ENCODE measurements at places on chromosomes 13 and 19.
A peak's percentile ranks its signal among the peaks of the same experiment; 100 is the strongest.

- DNase-seq, result no peak
Measured at GRCh38 chr19:46764817-46765291, 18.6 kb upstream of the STRN4 start.

- no peak for DNase-seq
Measured at GRCh38 chr13:37878921-37879320, 9.3 kb upstream of the TRPC4 start.

DNA sequence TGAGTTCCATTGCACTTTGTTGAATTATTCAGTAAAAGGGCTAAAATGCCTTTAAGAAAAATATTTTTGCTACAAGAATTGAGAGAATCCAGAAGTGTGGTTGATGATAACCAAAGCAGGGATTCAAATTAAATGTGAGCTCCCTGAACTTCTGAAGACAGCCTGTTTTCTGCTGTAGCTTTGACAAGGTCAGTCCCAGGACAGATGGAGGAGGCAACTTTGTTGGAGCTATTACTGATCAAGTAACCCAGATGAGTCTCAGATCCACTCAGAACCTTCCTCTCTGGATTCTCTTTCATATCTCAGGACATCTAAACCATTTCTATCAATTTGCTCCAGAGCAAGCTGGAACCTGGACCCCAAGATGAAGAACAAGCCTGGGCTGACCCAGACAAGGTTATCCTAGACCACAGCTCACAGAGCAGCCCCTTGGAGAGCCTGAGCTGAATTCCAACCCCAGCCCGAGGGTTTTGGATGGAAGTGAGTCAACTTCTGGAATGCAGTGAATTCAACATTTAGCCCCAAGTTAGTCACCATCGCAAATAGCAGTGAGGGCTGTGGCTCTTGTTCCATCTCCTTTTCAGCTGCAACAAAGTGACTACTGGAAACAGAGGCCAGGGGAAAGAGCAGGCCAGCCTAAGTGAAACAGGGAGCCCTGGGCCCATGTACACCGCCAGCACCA lies 137.8 kb upstream of the TSC22D1 start:
- no peak for DNase-seq

DNA sequence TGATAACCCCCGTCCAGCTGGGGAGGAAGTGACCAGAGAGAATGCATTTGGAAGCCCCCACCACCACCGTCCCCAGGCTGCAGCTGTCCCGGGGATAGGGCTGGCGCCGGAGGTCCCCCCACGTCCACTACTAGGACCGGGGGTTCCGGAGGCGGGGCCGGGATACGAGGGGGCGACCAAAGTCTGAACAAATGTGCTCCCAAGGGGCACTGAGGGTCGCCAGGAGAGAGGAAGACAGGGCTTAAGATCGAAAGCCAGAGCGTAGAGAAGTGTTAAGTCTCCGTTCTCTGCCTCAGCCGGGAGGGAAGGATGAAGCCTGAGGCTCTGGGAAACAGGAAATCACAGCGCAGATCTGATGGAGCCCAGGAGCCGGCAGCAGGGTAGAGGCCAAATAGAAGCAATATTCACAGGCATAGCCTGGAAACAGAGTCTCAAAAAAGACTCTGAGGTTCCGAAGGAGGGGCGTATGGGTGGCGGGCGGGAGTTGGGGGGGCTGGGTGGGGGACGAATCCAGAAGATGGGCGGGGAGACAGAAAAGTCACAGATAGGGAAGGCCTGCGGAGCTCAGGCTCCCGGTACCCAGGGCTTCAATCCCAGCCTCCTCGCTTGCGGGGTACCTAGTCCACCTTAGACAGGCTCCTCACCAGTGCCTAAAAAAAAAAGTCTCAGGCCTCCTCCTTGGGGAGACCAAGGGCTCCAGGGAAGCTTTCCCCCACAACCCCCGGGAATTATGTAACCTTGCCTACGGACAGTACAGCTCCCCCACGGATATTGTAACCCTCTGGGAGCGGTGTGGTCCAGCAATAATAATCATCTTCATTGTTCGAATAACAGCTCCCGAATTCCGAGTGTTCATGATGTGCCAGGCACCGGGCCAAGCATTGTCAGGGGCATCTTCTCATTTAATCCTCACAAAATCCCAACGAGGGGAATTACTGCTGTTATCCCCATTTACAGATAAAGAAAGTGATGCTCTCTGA lies 1.1 kb upstream of the ERF start:
- DNase-seq, result peak; percentile 33

DNA sequence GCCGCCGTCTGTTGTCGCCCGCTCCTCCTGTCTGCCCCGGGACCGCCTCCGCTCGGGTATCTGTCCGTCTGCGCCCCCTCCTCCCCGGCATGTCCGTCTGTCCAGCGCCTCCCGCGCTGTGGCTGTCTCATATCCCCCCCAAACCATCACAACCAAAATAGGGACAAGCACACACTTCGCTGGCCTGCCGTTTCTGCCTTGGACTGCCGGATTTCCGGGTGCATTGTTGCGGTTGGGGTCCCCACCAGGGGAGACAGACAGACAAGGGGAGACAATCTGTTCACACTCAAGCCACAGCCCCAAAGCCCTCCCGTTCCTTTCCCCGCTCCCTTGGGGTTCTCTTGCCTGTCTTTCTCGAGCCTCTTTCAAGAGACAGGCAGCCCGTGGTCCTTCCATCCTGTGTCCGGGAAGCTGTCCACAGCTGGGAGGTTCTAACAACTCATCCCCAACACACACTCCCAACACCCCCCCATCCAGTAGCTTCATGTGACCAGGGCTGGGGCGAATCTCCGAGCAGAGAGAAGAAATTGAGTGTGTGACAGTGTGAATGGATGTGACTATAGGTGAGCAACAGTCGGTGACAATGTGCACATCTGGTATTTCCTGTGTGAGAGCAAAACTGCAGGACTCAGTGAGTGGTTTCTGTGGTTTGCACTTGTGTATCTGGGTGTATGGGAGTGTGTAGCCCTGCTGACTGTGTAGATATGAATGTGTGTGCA lies 16.5 kb upstream of the FOSB start:
- no peak for DNase-seq

GRCh38 chr13:98216135-98216565 lies 39.1 kb upstream of the RNF113B start:
- DNase-seq, result no peak

- no peak for DNase-seq
Measured at GRCh38 chr13:112956571-112957294, 12.3 kb upstream of the MCF2L start.

DNA sequence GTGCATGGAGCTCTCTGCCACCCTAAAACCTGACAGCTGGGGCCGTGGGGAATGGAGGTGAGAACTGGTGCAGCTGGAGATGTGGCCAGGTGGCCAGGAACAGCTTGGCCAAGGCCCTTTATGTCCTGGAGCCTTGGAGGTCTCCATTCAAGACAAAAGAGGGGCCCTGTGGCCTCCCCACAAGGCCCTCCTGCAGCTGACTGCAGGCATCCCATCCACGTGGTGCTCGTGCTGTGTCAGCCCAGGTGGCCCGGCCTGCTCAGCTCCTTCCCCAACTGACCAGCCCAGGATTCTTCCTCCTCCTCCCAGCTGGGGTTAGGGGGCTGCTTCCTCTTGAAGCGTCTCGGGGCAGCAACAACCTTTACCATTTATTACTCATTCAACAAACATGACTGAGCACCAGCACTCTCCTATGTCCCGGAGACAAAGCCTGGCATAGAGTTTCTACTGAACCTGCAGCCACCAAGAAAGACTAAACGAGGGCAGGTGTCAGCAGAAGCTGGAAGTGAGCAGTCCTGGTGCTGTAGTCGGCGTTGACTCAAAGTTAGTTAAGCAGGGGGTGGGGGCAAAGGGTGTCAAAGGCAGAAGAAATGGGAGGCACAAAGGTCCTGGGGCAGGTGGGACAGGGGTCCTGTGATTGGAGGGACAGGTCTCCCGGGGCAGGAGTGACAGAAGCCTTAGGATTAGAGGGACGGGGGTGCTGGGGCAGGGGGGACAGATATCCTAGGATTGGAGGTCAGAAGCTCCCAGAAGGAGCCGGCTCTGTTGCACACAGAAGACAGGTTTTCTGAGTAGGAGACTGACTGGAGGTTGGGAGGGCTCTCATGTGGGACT lies 23.3 kb upstream of the C13orf46 start:
- no peak for DNase-seq

- no peak for DNase-seq
Measured at GRCh38 chr13:24217601-24218281, 57.2 kb downstream of the SPATA13 start.

- DNase-seq, result no peak
Measured at GRCh38 chr19:8477889-8478288, 24.6 kb downstream of the PRAM1 start.

DNA sequence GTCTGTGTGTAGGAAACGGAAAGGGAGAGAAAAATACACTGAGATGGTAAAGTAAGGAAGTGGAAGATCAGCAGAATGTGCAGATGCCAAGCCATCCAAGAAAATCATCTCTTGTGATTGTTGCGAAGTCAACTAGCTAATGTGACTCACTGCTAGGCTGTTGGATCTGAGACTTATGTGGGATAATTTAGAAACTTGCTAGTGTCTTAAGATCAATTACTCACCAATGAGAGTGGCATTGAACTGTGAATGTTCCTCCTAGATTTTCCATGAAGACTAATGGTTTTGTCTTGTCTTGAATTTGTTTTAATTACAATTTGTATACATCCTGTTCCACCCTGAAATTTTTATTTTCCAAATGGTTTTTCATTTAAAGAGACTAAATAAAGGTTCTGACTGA lies 771.6 kb downstream of the EFNB2 start:
- DNase-seq, result no peak

GRCh38 chr13:49629196-49629938 lies 1.1 kb downstream of the ARL11 start:
- no peak for DNase-seq

GRCh38 chr13:26051657-26052311 lies at the start of gene SHISA2:
Gene SHISA2, minus strand, starts transcription at chr13:26052016. Its CDS starts 1,041 bp downstream, at chr13:26050975.
- peak; percentile 53 for DNase-seq

DNA sequence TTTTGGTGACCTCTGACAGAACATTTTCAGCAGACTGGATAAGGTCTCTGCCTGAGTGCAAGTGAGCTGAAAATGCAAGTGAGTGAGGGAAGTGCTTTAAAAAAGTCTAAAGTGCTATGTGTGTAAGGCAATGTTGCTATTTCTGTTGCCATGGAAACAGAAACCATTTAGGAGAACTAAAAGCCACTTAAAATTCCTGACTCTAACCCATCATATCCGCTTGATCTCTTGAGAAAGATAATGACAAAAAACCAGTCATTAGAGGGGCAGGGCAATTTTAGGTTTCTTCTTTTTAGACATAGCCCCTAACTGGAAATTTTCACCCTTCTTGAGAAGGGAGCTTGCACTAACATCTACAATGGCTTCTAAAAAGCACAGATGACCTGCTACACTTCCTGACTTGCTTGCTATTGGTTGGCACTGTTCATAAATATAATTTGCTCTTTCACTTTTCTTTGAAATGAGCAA lies at the start of gene CYSLTR2:
CYSLTR2 (plus strand) TSS at position 458 of the 468 bp plus-strand sequence. CDS start 52,889 bp downstream, outside the sequence.
- DNase-seq, result no peak

GRCh38 chr13:98990701-98991100 lies 12.8 kb upstream of the DOCK9 start:
- DNase-seq, result no peak

DNA sequence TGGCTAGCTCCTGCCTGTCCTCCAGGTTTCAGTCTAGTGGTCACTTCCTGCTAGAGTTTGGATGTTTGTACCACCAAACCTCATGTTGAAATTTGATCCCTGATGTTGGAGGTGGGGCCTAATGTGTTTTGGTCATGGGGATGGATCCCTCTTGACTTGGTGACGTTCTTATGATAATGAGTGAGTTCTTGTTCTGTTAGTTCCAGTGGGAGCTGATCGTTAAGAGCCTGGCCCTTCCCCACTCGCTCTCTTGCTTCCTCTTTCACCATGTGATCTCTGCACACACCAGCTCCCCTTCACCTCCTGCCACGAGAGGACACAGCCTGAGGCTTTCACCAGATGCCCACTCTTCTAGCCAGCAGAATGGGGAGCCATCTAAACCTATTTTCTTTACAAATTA lies 86.8 kb upstream of the SCEL start:
- DNase-seq, result no peak

DNA sequence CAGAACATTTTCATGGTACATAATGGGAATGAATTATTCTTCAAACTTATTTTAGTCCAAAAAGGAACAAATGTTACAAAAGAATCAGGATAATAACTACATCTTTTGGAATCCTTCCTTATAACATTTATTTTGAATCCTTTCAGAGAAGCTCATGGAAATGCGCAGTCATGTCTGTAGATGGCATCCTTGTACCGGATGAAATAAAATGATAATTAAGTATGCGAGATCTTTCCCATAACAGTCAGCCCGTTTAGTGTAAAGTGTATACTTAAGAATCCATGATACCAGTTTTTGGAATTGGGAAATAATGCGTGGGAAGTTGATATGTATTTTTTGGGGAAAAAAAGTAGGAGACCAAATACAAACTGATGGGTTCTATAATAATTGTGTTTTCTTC lies 418.8 kb downstream of the GPC5 start:
- peak; percentile 3 for DNase-seq

DNA sequence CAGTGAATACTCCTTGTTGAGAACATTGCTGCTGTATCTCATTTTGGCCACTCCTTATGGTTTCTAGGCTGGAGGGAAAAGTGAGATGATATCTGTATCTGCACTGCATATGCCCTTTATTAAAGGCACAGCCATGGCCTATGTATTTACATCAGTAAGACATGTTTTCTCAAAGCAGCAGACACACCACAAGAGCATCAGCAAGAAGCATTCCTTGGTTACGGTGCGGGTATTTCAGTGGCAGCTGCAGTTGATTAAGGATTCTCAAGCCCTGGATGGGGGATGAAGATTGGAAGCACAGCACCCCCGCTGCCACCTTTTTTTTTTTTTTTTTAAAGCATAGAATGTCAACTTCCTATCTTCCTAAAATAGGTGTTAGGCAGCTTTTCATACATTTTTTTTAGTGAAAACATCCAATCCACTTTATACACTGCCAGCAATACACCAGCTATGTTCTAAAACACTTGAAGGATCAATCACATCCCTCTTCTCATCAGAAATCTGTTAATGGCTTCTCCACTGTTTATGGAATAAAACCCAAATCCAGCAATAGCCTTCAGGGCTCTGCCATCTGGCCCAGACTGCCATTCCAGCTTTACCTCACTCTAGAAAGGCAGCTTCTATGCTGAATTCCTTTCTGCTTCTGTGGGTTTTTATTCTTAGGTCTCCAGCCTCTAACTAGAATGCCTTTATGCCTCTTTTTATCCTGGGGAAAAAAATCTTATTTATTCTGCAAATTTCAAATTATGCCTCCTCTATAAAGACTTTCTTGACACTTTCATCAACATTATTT lies 331.0 kb downstream of the DNAJC15 start:
- no peak for DNase-seq

- no peak for DNase-seq
Measured at GRCh38 chr13:114002771-114003321, 29.0 kb upstream of the C13orf46 start.

DNA sequence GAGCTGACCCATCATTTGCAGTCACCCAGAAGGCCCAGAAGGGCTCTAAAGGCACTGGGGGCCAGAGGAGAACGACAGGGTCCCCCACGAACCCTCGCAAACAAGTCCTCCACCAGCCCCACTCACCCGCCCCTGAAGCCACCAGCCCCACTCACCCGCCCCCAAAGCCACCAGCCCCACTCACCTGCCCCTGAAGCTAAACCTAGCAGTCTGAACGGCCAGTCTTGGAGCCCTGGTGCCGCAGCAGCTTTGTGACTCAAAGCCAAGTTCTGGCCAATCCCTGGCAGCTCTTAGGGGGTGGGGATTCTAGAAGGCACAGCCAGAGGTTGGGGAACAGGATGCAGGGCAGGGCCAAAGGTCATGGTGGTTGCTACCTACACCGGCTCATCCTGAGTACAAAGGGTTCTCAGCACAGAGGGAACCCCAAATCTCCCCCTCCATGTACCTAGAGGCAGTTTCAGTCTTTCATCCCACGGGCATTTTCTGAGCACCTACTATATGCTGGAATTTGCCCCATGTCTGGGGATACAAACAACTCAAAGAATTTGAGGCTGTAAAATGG lies at the start of gene IQCN:
IQCN (minus strand) TSS at position 234 of the 562 bp plus-strand sequence. CDS start 4,974 bp downstream, outside the sequence.
- no peak for DNase-seq

- DNase-seq, result peak; percentile 45
Measured at GRCh38 chr13:66887088-66887487, 343.0 kb downstream of the PCDH9 start.

Measured in NCI-H2171 (cell line).